ENCODE measurements at places on chromosomes 12 and 14.

GRCh38 chr12:127489061-127489460 lies 777.9 kb upstream of the TMEM132C start:
- DNase-seq = no peak

DNA sequence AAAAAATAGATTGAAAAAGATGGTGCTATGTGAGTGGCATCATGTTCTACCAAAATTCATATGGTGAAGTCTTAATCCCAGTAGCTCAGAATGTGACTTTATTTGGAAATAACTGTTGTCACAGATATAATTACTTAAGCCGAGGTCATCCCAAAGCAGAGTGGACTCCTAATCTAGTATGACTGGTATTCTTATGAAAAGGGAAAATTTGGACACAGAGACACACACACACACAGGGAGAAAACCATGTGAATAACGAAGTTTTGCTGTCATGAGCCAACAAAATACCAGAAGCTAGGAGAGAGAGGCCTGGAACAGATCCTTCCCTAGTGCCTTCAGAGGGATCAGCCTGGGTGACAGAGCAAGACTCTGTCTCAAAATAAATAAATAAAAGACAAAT lies 62.6 kb downstream of the FAR2 start:
- DNase-seq = no peak

- no peak for DNase-seq
Measured at GRCh38 chr12:77800501-77800900, 30.2 kb upstream of the NAV3 start.

GRCh38 chr14:59150990-59151389 lies 37.5 kb upstream of the DAAM1 start:
- DNase-seq = no peak

DNA sequence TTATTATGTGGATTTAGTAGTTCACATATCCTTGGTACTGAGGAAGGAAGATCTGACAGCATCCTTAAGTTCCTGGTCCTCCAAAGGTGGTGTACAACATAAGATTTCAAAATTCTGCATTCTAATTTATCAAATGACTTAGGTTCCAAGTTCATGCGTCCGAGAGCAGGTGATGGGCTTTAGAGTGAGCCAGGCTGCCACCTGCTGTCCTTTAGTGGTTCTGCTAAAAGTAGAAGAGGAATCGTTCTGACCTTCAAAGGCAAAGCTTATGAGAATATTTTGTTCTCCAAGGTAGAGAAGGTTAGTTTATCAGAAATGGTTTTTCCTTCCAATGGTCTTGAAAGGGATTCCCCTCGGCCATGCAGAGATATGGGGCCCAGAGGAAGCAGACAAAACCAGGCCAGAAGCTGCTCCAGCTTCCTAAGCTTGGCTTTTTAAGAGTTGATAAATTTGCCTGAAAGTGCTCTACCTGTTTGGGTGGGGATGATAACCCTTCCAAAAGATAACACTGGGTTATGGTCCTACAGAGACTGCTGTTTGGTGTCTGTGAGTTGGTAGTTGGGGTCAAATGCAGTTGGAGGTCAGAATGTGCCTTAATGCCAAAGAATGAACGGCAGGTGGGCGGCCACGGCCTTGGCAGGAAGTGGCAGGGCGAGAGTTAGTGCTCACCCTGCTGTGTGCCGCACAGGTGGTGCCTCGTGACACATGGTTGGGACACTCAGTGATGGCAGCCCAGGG lies 29.1 kb upstream of the LRTM2 start:
- DNase-seq = peak; percentile 87

- no peak for DNase-seq
Measured at GRCh38 chr12:80756875-80757274, 40.2 kb downstream of the MYF5 start.

DNA sequence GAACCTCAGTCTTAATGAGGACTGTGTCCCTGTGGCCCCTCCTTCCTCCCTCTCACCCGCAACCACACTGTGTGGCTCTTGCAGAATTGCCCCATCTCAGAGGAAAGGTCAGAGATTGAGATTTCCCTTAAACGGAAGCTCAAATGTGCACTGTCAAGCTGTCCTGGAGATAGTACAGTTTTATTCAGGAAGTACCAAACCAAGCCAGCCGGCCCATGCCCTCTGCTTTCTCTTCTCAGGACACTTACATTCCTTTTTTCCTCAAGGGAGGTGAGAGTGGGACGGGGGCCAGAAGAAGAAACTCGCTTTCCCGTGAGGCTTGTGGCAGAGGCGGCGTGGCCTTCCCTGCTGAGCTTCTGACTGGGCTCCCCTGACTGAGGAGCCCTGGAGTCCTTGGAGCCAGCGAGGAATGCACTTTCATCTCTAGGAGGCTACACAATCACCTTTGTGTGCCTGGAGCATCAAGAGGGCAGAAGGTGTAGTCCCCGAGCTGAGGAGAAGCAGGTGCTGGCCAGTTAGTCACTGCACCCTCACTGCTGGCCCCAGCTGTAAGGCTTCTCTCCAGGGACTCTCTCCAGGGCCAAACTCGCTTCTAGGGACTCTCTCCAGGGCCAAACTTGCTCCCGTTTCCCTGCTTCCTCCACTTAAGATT lies 24.1 kb upstream of the ATP2A2 start:
- DNase-seq = no peak

DNA sequence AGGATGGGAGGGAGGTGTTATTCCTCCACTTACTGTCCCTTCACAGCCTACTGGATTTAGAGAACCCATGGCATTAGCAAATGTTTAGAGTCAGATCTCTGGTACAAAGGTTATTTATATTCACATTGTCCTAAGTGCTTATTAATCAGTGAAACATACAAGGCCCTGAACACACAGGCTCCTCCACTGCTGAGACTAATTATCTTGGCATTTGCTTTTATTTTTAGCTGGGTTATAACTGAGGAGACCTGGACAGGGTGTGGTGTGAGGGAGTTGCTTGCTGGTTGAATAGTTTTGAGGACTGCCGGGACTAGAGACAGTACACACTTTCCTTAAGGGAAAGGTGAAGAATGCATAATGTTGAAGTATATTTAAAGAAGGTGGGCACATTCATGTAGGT lies 77.5 kb downstream of the FIGNL2 start:
- DNase-seq = no peak

- peak; percentile 67 for DNase-seq
Measured at GRCh38 chr12:74365178-74365964, 172.3 kb upstream of the ATXN7L3B start.

DNA sequence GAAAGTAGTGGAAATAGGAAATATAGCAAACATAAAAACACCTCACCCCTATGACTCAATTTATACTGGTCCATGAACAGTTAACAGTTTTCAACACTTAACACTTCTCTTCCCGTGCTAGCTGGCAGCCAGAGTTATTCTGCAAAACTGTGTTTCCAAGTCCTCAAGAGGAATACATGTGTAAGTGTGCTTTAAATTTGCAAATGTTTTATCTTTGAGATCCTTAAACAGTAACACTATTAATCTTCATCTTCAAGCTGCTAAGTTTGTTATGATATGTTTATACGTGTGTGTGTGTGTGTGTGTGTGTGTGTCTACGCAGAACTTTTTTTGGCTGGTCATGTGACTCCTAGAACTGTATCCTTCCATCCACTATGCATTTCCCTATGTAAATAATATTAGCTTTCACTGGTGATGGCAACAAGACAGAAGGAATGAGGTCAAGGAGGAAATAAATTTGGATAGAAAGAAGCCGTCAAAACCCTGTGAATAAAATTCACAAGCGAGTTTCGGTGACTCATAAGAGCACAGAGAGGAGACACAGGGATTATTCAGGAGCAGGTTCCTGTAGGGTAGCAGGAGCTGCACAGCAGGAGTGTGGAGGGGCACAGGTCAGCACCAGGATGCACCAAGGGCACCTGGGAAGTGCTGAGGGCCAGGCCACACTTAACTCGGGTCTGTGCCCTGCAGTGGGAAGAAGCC lies 105.9 kb upstream of the ETV6 start:
- DNase-seq = no peak

- peak; percentile 60 for DNase-seq
Measured at GRCh38 chr12:102962532-102962931, 5.1 kb downstream of the ASCL1 start.

GRCh38 chr14:85415015-85415712 lies 114.8 kb upstream of the FLRT2 start:
- DNase-seq = no peak

GRCh38 chr12:42472376-42472775 lies 117.2 kb downstream of the PRICKLE1 start:
- no peak for DNase-seq

DNA sequence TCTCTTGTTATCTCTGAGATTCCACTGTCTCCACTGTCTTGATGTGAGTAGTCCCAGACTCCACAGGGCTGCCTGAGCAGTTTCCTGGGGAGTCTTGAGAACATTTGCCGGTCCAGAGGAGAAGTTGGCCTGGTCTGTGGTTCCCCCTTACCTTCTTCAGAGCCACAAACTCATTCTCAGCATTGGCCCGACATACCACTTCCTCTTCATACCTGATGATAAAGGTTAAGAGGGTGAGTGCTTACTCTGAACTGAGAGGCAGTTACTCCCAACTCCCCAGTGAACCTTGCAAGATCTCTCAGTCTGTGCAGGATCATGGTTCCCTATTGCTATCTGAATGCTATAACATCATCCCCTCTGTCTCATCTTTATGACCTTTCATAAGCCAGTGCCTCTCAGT lies 2.6 kb downstream of the KRT84 start:
- DNase-seq = no peak

DNA sequence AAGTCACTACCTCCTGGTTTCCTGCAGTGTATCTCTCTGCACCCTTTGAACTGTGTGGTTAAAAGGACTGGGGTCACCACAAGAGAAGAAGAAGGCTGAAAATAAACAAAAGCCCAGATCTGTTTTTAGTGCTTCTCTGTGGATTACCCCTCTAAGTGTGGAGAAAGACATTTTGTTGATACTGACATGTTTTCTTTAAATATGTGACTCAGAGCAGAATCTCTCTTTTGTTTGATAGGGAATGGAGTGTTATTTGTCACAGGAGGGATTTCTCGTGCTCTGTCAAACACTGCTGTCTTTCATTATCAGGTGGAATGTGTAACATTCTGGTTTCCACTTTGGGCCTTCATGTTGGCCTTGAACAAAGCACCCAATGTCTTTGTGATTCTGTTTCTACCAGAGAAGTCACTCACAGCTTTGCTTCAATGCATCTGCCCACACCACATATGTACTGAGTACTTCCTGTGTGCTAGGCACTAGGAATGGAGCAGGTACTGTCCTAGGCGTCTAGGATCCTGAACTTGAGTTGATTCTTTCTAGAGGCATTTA lies 82.1 kb downstream of the PLXNC1 start:
- no peak for DNase-seq

GRCh38 chr14:32358781-32359180 lies 29.7 kb downstream of the AKAP6 start:
- peak; percentile 46 for DNase-seq
